Effector CD8-positive, alpha-beta T cell (primary cell): ENCODE measurements at places on chromosomes 2 and 18.

DNA sequence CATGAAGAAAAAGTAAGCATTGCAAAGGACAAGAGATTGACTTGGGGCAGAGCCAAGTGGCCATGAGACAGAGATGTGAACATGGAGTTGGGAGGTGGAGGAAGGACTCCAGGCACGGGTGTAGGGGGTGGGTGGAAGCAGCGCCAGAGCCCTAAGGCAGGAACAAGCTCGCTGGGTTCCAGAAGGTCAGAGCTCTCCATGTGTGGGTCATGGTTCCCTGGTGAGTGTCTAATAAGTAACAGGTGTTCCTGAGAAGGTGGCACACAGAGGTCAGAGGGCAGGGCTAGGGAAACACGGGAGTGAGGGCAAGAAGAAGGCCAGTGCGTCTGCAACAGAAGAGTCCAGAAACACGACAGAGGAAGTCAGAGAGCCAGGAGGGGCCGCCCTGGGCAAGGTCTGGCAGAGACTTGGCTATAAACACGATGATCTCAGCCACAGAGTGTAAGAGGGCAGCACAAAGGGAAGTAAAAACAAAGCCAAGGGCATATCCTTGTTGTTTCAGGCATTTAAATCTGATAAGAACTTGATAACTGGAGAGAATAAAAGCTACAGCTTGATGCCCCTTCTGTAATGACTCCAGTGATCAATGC is 260.8 kb downstream of the TGIF1 start:
- DNase-seq, result no peak

GRCh38 chr2:42957109-42957860 is 164.9 kb upstream of the HAAO start:
- DNase-seq, result no peak

GRCh38 chr2:17853799-17854198 is 24.7 kb upstream of the KCNS3 start:
- no peak for DNase-seq

- no peak for DNase-seq
Observed at GRCh38 chr2:232942831-232943230, 70.2 kb downstream of the NGEF start.

DNA sequence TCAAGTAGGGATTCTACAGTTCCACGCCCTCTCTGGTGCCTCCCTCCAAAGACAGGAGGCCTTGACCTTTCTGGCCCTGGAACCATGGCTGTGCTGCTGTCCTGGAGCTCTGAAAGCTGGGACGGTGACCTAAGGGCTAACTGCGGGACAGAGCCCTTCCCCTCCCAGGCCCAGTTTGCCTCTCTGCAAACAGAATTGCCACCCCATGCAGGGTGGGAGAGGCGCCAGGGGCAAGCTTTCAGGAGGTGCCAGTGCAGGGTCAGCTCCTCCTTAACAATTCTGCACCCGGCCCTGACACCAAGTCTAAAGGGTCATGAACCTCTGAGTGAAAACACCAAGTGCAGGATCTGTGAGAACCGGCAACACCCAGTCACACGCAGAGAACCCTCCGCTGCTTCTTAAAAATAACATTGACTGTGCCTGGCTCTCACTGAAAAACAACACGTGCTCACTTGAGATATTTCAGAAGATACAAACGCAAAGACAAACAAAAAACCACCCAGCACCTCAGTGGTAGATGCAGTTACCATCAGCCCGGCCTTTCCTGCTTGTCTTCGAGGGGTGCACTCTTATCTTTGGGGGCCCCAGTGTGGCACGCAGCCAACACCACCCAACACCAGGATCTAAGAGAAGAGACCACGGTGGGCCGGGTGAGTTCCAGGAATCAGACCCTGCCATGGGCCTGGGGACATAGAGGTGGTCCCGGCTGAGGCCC is 1.1 kb upstream of the SNED1 start:
- DNase-seq, result no peak

DNA sequence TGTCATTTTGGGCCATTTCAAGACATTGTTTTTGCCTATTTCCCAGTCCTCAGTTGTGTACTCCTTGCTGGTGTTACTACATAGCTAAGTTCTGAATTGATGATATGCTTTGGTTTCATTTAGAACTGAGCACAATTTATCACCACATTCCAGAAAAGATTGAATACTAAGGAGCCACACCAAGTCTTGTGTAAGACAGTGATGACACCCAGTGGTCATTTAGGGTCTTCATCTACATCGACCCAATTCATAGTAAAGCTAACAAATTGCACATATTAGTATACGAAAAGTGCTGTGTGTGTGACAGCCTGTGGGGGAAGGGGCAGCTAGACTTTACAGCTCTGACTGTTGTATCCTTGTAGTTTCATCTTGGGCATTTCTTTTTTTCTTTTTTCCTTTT is 10.9 kb upstream of the DLX2 start:
- no peak for DNase-seq

GRCh38 chr2:152490686-152491455 is 155.9 kb downstream of the FMNL2 start:
- no peak for DNase-seq

DNA sequence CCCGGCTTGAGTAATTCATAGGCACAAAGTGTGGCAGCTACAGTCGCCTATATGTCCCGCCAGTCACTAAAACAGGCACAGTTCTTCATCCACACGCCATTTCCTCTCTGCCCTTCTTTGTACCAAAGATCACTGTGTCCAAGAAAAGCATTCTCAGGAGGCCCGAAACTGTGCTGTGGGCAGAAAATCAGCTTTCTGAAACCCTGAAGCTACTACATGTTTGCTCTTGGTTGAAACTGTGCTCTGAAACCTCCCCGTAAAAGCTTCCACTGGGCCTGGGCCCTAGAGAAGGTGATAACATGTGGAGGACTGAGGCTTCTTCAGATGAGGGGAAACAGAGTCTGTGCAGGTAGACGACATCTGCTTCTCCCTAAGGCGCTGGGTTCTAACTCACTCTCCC is 75.6 kb upstream of the ID2 start:
- no peak for DNase-seq
